ENCODE measurements at places on chromosomes 13 and 19.

DNA sequence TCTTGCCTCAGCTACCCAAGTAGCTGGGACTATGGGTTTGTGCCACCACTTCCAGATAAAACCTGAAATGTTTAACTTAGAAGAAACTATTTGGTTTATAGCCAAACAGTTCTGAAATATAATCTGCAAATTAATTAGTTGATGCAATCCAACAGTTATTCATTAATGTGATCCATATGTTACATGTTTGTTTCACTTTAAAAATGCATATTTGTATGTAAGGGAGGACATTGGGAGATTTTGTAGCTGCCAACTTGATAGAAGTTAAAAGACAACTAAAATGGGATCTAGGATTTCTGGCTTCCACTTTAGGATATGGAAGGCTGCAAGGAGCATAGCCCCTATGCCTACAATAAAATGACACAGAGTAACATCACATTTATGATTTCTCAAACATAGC lies 532.5 kb upstream of the SLC10A2 start:
- no peak for DNase-seq

DNA sequence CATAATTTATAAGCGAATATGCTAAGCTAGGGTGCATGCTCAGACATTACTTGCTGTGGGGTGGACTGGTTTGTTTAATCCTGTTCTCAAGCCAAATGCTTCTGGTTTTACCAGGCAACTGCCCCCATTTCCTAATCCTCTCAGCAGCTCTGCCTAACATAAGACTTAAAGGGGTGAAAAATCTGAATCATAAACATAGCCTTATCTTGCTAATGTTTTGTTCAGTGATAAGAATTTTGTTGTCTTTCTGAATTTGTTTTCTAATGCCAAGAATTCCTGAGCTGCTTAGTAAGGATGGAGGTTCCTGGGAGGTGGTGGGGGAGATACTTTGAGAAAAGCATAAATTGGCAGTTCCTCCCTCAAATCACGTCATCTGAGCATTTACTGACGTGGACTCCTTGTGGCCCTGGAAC lies 42.7 kb downstream of the ING1 start:
- DNase-seq: no peak

DNA sequence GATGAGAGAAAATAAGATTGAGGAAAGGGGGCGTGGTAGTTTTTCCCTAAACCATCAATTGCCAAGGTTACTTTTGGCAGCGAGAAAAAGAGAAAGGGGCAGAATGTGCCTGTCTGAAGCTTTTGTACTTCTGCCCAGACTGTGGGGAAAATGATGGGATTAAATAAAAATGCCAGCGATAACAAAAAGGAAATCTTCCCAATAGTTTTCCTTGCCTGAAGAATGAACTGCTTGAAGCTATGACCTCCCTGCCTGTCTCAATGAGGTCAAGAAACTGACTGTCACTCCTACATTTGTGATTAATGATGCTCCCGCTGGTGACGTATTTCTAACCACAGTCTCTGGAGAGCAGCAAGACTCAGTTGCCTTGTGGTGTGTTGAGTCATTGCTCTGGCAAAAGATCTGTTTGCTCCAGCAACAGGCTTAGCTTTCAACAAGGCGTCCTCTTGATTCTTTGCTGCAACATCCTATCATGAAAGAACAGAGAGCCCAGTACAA lies 1051.5 kb downstream of the DIAPH3 start:
- DNase-seq: no peak

DNA sequence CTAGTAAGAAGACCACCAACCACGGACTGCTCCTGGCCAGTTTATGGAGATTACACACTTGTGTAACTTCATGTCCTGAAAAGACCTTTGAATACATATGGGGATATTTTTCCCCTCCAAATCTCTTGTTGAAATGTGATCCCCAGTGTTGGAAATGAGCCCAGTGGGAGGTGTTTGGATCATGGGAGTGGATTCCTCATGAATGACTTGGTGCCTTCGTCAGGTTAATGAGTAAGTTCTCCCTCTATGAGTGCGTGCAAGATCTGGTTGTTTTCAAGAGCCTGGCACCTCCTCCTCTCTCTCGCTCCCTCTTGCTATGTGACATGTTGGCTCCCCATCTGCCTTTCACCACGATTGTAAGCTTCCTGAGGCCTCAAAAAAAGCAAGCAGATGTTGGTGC lies 769.0 kb upstream of the SLITRK1 start:
- no peak for DNase-seq

DNA sequence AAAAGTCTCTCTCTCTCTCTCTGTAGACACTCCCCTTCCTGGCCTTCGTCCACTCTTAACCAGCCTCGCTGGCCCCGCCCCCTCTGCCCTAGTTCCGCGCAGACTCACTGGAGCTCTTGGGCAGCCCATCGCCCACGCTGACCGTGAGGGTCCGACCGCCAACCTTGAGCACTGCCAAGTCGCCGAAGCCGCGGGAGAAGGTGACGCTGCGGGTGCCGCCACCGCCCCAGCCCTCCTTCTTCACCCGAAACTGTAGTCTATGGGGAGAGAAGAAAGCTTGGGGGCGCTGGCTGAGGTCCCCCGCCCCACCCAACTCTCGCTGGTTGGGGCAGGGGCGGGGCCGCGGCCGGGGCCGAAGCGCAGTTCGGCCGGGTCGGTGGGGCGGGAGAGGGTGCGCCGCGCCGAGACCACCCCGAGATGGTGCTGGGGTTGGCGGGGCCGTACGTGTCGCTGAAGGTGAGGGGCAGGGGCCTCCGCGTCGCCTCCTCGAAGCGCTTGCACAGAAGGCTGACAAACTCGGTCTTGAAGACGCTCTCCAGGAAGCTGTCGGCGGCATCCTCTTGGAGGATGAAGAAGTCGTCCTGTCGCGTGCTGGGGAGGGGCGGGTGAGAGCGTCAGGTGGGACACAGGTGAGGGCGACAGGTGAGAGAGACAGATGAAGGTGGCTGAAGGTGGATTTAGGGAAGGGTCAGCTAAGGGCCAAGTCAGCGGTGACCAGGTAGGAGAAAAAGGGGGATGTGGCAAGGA lies 12.6 kb upstream of the ZNF414 start:
- DNase-seq: peak; percentile 88

GRCh38 chr13:32087955-32088747 lies 56.6 kb downstream of the FRY start:
- DNase-seq: no peak

- no peak for DNase-seq
Observed at GRCh38 chr13:38687246-38688229, 661 bp downstream of the FREM2 start.

DNA sequence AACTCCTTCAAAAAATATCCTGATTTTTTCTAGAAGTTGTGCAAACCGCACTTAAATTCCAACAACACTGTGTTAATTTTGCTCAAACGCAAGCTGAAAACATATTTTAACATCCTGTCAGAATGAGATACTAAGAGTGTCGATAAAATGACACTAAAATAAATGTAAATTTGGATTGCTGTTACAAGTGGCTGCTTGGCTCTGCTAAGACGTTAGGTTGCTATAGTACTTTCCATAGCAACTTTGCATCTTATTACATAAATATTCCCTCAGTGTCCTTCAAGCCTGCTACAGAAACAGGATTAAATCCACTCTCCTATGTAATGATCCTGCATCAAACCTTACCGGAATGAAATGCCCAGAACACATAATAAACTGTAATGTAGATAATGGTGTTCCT lies 292.1 kb downstream of the DNAJC15 start:
- no peak for DNase-seq

- no peak for DNase-seq
Observed at GRCh38 chr19:17205237-17206140, 9.7 kb upstream of the USE1 start.

DNA sequence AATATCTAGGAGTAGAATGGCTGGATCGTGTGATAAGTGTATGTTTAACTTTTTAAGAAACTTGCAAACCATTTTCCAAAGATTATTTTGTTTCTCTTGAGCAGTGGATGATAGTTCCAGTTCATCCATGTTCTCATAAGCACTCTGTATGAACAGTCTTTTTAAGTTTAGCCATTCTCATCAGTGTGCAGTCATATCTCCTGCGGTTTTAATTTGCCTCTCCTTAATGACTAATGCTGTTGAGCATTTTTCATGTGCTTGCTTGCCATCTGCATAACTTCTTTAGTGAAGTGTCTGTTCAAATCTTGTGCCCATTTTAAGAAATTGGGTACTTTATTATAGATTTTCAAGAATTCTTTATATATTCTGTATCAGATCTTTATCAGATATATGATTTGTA lies 58.6 kb downstream of the WASF3 start:
- DNase-seq: no peak

- DNase-seq: no peak
Observed at GRCh38 chr13:75493156-75493555, 11.2 kb upstream of the TBC1D4 start.

- DNase-seq: no peak
Observed at GRCh38 chr19:36113894-36114720, 568 bp downstream of the POLR2I start.

DNA sequence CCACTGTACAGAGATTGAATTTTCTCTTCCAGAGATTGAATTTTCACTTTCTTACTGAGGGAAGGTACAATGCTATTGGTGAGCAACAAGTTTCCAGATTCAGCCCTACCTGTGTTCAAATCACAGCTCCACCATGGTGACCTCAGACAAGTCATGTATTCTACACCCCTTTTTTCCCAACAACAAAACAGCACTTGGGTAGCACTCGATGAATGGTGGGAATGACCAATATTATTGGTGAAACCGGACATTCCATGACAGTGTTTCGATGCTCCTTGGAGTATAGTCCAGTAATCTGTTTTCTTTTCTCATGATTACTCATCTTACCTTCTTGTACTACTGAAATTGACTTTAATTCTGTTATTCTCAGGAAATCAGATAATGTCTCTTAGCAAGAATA lies 266.2 kb upstream of the SOX21 start:
- DNase-seq: no peak

GRCh38 chr13:34466301-34466700 lies 475.8 kb upstream of the NBEA start:
- no peak for DNase-seq
